ENCODE measurements at places on chromosomes 13 and 19.

DNA sequence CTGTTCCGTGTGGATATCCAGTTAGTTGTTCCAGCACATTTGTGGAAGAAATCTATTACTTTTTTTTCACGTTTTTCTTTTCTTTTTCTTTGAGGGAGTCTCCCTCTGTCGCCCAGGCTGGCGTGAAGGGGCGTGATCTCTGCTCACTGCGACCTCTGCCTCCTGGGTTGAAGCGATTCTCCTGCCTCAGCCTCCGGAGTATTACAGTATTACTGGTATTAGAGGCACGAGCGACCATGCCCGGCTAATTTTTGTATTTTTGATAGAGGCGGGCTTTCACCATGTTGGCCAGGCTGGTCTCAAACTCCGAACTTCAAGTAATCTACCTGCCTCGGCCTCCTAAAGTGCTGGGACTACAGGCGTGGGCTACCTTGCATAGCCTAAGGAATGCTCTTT, 43.6 kb downstream of the ZNF611 start:
- DNase-seq: no peak

DNA sequence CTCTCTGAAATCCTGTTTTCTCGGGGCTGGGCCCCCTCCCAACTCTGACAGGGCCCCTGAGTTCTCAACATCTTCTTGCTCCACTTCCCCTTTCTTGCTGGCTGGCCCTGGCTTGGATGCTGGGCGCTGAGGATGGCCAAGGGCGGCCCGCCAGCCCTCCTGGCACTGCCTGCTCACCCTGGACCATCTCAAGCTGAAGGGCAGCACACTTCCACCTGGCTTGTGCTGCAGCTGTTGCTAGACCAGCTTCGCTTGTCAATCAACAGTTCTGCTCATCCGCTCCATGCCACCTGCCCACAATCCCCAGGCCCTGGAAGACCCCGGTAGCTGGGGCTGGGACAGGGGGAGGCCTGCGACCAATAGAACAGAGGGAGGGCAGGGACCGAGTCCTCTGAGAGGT, 6.9 kb upstream of the GMIP start:
- DNase-seq: no peak

DNA sequence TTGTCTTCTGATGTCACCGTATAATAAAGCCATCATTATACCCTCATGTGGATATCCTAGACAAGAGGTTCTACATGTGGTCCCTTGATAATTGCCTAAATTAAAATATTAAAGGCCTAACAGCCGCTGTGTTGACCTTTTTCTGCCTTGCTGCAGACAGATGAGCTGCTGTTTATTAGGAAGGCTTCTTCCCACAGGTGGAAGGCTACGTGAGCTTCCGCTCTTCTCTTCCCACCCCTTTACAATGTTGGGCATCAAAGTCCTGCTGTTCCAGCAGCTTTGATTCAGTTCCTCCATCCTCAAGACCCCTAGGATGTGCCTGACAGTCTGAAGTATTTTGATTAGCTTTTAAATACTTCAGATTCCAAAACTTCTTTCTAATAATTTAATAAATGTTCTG, 217.1 kb downstream of the PCCA start:
- no peak for DNase-seq

DNA sequence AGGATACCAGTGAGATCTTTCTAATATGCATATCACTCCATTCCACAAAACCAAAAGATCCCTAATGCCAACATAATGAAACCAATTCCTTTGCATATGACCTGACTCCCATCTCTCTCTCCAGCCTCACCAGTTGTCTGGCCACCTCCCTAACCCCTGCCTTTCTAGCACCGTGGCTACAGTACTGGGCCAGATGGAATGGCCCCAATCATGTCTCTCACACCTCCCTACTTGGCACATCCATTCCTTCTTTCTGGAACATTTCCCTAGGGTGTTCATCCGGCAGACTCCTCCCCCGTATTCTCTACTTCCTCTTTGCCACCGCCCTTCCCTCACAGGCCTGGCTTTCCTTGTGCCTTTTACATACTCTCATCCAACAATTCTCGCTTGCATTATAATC, 62.0 kb downstream of the GPALPP1 start:
- no peak for DNase-seq

GRCh38 chr19:19877724-19878123, 12.0 kb downstream of the ZNF253 start:
- no peak for DNase-seq

DNA sequence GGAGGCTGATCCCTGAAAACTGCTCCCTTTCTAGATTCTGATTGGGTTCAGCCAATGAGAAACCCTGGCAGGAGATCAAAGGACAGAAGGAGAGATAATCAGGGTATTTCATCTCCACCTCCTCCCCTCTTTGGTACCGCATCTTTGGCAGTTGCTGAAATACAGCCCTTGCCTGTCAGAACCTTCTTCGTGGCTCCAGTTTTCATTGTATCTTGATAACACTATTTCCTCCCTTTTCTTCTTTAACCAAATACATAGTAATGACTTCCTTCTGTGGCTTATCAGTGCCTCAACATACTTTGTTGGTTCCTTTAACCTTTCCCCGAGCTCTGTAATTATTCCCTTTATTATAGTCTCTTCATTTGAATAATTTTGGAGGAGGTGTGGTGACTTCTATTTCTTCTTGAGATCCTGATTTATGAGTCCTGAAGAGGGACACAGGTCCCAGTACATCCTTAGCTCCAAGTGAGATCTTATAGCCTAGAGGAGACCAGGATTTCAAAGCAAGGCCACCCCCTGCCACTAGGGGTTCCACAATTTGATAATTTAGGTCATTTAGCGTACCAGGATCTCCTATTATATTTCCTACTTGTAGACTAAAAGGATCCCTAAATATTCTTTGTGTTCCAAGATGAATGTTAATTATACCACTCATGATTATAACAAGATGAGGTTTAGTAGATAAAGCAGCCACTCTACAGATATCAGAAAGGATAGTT, 98.0 kb downstream of the EDNRB start:
- no peak for DNase-seq

Measured in RWPE1 (cell line).